CD8-positive, alpha-beta memory T cell (primary cell): ENCODE measurements at places on chromosomes 1 and 21.

DNA sequence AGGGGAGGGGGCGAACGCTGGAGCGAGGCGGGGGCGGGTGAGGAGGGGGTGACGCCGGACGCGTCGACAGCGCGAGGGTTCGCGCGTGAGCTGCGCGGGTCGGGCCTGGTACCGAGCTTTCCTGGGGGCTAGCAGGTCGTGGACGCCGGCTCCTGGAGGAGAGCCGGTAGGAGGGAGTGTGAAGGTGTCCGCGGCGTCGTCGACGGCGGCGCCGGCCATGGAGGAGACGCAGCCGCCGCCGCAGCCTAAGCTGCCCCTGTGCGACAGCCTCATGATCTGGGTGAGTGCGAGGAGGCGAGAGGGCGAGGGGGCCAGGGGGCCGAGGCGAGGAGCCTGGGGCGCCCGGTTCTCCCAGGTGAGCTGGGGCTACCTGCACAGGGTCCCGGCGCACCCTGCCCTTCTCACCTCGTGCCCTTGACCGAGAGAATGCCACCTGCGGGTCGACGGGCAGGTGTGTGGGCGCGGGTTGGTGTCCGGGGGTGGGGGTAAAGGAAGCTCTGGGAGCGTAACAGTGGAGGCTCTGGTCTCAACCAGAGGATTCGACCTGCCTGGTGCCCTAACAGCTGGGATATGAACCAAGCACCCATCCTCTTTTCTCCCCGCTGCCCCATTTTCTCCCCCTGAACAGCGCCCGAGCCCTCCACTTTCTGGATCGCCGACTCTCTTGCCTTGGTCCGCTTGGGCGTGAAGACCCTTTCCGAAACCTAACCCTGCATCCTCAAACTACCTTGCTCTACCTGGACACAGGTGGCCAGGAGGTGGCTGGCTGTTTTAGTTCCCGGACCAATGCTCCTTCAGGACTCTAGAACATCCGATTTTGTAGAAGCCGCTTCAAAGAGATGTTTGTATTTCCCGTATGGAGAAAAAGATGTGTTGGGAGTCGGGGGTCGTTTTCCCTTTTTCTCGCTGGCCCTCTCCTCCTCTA, at the start of gene HOOK1:
HOOK1 (plus strand) TSS at position 49 of the 925 bp plus-strand sequence; CDS start at position 218, 169 bp downstream.
- no peak for DNase-seq

DNA sequence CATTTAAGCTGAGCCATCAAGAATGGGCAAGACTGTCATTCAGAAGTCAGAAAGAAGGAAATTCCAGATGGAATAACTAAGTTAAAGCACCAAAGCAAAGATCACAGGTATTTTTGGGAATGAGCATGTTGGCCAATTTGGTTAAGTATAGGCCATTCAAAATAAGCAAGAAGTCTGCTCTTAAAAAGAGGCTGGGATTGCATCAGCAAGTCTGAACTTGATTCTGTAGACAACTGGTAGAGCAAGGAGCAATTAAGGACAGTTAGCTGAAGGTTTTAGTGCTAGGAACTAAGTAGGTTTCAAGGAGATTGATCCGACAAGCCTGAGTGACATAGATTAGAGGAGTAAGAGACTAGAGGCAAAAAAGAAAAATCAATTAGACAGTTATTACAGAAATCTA, 8.4 kb downstream of the ANKRD45 start:
- DNase-seq, result no peak

DNA sequence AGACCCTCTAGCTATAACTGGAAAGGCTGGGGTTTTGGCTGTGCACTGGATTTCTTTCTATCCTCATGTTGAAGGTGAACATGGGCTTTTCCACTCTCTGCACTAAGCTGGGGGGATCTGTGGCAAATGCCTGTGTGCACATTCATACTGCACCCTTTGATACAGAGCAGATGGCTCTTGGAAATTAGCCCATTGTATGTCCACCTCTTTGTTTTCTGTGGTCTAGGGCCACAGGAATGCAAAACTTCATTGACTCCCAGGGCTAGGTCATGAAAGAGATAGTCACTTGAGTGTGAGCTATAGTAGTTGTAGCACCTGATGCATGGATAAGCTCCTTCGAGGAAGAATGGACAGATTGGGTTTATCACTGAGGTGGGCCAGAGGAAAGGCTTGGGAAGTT, 5.7 kb upstream of the OR14A16 start:
- DNase-seq, result no peak

GRCh38 chr1:111733183-111733991, 5.8 kb downstream of the INKA2 start:
- DNase-seq, result no peak

DNA sequence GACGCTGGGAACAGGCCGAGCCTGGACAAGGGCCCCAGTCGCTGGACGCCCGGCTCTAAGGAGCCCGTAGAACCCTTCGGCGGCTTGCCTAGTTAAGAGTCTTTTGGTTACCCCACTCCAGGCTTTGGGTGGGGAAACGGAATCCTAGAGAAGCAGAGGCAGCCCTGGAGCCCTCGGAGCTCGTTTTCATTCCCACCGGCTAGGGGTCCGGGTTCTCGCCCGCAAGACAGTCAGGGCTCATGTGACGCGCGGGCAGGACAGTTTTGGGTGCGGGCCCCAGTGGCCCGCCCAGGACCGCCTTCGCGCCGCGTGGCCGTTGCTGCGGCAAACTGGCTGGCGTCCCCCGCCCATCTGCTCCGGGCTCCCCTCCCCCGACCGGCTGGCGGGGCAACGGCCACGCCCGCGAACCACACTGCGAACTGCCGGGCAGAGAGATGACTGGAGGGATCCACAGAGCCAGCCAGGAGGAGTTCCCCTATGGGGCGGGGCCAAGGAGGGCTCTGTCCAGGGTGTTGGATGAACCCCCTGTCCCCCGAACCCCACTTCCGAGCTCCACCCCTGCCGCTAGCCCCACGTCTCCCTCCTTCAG, 829 bp upstream of the HES2 start:
- no peak for DNase-seq

DNA sequence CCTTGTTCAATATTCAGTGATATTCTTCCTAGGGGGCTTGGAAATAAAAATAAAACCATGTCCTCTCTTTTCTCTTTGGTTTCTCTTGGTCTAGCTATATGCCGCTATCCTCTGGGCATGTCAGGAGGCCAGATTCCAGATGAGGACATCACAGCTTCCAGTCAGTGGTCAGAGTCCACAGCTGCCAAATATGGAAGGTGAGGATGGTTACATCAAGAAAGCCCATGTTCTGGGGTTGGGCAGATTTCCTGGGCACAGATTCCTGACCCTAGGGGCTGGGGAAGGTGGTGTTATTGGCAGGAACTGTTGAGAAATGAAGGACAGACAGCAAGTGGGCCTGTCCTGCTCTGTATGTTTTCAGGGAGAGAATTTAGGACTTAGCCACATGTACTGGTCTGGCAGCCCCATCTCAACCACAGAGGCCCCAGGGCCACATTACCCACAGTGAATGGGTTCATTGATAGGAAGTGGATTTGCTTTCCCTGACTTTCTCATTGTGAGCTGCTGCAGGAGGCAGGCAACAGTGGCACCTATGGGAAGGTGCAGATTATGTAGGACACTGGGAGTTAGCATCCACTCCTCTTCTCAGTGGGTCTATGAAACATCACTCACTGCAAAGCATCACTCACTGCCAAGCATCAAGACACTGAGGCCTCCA, 37.4 kb upstream of the HSD17B7 start:
- no peak for DNase-seq

- DNase-seq, result no peak
Observed at GRCh38 chr1:28180306-28181305, 4.1 kb upstream of the PTAFR start.

DNA sequence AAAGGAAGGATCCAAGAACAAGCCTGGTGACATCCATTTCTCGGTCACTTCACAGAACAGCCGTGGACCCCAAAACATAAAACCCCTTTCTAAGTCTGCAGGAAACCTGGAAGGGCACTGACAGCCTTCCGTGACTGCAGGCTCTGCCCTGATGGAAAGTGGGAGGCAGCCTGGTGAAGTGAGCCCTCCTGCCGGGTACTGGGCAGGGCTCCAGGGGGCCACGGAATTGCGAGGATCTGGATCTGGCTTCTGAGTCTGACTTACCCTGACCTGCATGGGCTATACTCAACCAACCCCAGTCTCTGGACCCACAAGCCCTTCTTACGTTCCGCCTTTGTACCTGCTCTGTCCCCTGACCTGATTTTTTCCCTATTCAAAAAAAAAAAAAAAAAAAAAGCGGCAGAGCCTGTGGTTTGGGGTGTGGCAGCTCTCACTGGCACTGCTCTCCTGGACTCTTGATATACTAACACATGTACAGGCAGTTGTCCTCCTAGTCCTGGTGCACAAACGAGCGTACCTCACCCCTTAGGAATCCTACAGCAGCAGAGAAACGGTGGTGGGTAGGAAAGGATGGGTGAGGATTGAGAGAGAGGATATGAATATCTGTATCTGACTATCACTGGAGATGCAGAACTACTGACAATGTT, 82.9 kb downstream of the BEND5 start:
- no peak for DNase-seq

- DNase-seq, result no peak
Observed at GRCh38 chr21:28762357-28762735, 230.3 kb downstream of the LTN1 start.

DNA sequence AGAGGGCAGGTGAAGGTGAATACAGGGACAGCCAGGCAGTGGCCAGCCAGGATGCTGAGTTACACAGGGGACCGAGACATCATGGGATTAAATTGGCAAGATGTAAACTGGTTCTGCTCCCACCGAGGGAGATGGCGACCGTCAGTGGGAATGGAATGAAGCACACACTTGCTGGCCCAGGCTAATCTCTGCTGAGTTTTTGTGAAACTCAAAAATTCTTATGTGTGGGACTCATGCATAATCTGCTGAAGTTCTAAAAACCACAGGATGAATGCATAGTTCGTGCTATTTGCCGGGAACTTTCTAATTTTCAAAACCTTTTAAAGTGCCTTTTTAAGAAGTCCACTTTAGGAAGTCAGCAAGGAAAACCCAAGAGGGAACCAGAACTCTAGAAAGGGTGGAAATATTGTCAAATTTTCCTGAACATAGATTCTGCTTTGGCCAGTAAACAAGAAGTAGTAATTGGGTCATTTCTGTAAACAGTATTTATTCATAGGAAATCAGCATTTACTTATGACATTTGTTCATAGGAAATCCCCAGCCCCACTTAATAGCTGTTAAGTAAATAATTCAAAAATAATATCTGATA, 85.4 kb upstream of the ROR1 start:
- DNase-seq, result no peak

DNA sequence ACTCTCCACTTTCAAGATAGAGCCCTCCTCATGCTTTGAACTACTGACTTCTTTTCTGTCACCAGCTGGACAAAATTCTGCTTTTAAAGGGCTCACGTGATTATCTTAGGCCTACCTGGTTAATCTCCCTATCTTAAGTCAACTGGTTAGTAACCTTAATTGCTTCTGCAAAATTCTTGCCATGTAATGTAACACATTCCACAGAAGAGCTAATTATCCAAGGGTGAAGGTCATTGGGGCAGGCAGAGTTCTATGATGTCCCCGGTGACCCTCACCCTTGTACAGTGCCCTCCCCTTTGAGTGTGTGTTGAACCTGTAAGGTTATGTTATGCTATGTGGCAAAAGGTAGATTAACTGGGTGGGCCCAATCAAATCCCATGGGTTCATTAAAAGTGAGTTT, 25.2 kb upstream of the FOXE3 start:
- DNase-seq, result no peak

GRCh38 chr1:69121723-69122122, 446.0 kb upstream of the LRRC7 start:
- no peak for DNase-seq

DNA sequence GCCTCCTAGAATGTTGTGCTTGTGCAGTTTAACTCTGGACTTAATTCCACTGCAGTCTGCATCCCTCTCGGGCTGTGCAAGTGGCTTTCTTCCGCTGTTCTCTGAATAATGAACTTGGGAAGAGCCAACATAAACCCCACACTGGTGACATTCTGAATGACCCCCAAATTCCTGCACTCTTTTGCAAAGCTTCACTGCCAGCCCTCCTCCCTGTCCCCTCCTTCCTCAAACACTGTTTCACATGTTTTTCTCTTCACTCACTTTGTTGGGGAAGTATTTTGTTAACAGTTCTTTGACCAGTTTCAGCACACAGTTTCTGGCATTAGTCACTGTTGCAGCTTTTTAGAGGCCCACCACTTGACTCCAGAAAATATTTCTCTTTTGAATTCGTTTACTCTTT, 39.7 kb downstream of the GNG12 start:
- no peak for DNase-seq

DNA sequence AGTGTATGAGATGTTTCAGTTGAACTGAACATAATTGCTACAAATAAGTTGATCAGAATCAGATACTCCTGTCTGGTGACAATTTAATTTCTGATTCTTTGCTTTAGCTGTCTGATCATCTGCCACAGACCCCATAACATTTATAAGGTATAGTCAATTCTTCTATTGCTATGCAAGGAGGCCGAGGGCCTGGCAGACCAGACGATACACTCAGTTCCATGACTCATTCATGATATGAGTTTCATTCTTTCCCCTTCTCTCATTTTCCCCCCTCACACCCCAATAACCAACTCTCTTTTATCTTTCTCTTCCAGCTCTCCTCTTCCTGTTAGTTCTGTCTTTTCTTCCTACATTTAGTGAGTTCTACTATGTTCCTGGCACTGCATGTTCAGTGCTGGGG, 236.8 kb downstream of the PAPPA2 start:
- no peak for DNase-seq

DNA sequence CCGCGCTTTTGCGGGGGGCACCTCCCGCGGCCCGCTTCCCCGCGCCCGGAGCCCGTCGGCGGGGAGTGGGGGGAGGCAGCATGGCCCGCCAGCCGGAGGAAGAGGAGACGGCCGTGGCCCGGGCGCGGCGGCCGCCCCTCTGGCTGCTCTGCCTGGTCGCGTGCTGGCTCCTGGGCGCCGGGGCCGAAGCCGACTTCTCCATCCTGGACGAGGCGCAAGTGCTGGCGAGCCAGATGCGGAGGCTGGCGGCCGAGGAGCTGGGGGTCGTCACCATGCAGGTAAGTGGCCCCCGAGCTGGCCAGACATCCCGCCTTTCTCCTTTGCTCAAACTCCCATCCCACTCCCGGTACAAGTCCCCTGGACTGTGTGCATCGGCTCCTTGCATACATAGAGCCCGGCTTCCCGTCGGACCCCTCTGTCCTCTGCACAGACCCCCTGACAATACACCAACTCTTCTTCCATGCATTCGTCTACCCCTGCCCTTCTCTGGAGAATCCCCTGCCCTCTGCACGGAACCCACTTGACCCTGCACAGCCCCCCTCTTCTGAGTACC, 812 bp downstream of the CACHD1 start:
- DNase-seq, result peak; percentile 16

GRCh38 chr1:10380594-10381275, 18.1 kb upstream of the PGD start:
- DNase-seq, result no peak

DNA sequence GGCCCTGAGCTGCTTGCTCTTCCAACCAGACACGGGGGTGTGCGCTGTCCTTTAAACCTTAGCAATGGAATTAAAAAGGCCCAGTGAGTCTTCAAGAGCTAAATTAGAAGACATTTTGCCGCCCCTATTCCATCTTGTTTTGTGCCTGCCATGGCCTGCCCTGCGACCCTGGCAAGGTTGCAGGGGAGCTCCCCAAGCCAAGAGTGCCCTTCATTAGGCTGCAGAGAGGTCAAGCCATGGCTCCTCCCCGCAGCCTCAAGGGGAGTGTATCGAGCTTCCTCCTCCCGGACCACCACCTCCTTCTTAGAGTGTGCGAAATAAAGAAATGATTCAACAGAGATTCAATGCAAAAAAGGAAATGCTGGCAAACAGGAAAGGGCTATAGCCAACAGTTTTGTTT, 256.2 kb downstream of the DYRK1A start:
- DNase-seq, result no peak

GRCh38 chr1:9435153-9435636, 104.1 kb upstream of the SLC25A33 start:
- no peak for DNase-seq

- no peak for DNase-seq
Observed at GRCh38 chr21:44415073-44416025, 40.0 kb upstream of the LRRC3 start.

- no peak for DNase-seq
Observed at GRCh38 chr1:151003180-151003579, 3.5 kb downstream of the MINDY1 start.
